Activated CD8-positive, alpha-beta memory T cell treated with anti-CD3 and anti-CD28 coated beads for 1 hour (primary cell): ENCODE measurements at places on chromosomes 3 and 15.

GRCh38 chr3:50539356-50540286, 27.9 kb downstream of the C3orf18 start:
- no peak for DNase-seq

GRCh38 chr3:106345353-106346027, 476.7 kb upstream of the CBLB start:
- no peak for DNase-seq

- DNase-seq = no peak
Observed at GRCh38 chr3:192042116-192042515, 581.2 kb downstream of the PYDC2 start.

DNA sequence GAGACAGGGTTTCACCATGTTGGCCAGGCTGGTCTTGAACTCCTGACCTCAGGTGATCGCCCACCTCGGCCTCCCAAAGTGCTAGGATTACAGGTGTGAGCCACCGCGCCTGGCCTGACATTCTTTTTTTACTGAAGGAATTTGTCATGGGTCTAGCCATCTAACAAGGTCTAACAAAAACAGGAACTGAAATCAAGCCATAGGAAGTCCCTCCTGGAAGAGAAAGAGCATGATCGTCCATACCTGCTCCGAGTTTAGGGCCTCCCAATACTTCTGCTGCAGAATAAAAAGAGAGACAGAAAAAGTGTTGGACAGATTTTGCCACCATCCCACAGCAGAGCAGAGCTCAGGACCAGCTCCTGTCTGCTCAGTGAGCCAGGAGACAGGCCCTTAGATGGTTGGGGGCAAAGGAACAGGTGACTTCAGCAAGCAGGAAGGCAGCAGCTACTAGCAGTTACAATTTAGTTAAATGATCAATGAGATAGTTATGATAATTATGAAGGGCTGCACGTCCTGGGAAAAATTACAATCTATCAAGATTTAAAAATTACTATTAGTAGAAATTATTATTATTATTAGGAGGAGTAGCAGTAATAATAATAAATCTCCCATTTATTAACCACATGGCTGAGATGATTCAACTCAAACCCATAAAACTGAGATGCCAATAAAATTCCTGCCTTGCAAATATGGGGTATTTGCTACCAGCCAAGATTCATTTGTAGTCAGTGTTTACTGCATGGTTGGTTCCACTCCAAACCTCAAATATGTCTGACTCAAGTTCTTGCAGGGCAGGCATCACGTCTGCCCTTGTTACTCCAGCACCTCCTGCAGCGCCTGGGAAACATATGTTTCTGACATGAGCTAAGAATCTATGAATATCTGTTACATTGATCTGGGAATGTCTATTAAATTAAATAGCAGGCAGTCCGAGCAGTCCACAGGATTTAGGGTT, 40.1 kb downstream of the TMEM44 start:
- DNase-seq = no peak

GRCh38 chr3:113454630-113455029, 13.3 kb upstream of the CFAP44 start:
- DNase-seq = no peak

- DNase-seq = no peak
Observed at GRCh38 chr3:118466795-118467330, 567.8 kb downstream of the IGSF11 start.

GRCh38 chr3:187336322-187336721, 31.9 kb upstream of the RTP4 start:
- no peak for DNase-seq

DNA sequence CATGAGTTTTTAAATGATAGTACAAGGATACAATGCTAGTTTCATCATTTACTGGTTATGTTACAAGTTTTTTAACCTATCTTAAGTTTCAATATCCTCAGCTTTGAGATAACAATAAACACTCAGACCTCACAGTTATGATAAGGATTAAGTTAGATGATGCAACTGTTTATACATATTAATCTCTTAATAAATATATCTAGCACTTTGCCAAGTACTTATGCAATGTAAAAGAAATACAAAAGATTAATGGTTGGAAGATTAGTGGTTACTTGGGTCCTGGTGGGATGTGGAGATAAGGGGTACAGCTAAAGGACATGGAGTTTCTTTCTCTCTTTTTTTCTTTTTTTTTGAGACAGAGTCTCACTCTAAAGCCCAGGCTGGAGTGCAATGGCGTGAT, 12.0 kb downstream of the SPPL2A start:
- DNase-seq = no peak

GRCh38 chr15:79307251-79307650, 3.7 kb upstream of the TMED3 start:
- DNase-seq = no peak

- DNase-seq = no peak
Observed at GRCh38 chr3:143124601-143125520, 5.3 kb downstream of the CHST2 start.

GRCh38 chr15:90211440-90212143, 10.5 kb downstream of the SEMA4B start:
- no peak for DNase-seq

- DNase-seq = peak; percentile 53
Observed at GRCh38 chr3:53046171-53047170, 598 bp upstream of the SFMBT1 start.

GRCh38 chr3:155872904-155873646, 2.6 kb downstream of the GMPS start:
- DNase-seq = no peak

DNA sequence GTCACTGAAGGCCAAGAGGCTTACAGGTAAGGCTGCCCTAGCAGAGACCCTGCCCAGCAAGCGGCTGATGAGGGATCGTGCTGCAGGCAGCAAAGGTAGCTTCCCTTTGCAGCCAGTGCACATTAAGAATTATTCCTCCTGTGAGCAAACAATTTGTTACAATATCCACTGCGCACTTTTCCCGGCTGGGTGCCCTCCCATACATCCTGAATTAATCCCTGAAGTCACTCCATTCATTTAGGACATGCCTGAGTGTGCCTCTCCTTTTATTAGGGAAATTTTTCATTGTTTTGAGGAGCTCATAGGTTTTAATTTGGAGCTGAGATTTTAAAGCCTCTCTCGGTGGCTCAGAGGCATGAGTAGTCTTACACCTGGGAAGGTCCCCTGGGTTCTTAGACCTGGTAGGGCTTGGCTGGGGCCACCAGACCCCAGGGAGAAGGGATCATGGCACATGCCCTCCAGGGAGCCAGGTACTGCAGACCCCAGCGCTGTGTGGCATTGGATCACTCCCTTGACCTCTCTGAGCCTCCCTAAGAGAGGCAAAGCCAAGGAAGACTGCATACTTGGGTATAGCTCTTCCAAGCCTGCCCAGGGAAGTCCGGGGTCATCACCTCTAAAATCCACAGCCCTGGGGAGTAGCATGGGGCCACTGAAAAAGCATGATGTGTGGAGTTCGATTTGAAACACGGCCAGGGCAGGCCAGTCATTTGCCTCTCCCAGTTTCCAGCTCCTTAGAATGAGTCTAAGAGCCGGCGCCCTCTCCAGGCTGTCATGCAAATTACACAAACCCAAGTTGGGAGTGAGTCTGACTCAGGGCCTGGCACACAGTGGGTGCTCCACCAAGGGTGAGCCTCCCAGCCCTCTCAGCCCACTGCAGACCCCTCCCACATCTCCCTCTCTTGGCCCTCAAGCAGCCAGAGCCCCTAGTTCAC, 151.9 kb upstream of the LINGO1 start:
- no peak for DNase-seq

DNA sequence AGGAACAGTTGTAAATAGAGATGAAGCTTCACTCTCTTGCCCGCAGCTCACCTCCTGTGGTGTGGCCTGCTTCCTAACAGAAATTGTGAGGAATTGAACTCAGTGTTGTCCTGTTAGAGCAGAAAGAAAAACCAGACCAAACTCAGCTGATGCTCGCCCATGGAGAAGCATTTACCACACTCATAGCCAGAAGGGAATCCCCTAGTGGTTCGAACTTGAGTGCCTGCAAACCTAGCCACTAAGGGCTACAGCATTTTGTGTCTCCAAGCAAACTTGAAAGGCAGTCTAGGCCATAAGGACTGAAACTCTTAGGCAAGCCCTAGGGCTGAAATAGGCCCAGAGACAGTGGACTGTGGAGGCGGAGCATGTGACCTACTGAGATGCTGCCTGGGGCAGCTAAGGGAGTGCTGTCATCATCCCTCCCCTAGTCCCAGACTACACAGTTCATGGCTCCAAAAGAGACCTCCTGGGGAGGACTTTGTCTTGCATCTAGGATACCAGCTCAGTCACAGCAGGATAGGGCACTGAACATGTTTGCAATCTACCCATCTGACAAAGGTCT, 44.5 kb upstream of the MCTP2 start:
- no peak for DNase-seq

GRCh38 chr15:38660738-38661137, 96.1 kb upstream of the RASGRP1 start:
- no peak for DNase-seq

DNA sequence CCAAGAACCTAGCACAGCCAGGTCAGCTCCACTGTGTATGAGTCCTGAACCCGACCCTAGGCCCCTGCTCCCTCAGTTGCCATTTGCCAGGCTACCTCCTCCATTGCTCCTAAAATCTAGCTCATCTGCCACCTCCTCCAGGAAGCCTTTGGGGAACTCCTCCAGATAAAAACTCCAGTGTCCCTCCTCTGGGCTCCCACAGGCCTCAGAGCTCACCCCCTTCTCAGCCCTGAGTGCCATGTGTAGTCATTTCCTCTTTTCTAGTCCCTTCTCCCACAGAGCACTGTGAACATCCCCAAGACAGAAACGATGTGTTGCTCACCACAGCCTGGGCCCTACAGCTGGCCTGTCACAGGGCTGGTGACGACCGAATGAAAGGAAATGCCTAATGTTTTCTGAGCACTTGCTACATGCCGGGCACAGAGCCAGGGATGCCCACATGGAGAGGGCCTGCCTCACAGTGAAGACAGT, 61.0 kb downstream of the IQSEC1 start:
- peak; percentile 19 for DNase-seq

DNA sequence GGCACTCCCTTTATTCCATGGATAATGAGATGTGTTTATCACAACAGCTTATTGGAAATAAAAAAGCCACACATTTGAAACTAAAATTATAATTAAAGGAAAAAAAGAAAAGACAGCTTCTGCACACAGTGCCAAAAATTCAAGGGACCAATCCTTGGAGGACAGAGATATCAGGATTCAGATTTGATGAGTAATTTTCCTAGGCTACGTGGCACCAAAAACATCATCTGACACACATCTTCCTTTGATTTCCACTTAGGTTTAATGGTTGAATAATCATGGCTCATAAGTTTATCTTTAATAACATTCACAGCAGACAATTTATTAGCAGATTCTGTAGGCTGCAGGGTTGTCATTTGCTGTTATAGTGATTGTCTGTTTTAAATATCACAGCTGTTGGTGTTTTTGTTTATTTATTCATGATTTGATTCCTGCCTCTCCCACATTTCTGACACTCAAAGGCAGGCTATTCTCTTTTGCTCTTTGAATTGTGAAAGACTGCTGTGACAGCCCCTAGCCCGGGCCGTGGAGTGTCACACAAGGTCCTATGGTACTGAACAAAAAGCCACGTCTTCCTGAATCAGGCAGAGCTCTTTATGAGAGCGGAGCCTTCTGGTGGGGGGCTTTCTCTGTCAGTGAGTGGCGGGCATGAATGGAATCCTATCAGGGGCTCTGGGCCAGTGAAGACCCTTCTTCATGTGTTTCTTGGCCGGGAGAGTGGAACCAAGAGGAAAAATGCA, 708.5 kb downstream of the SQOR start:
- DNase-seq = no peak

- no peak for DNase-seq
Observed at GRCh38 chr3:71497971-71498444, 85.5 kb downstream of the FOXP1 start.

DNA sequence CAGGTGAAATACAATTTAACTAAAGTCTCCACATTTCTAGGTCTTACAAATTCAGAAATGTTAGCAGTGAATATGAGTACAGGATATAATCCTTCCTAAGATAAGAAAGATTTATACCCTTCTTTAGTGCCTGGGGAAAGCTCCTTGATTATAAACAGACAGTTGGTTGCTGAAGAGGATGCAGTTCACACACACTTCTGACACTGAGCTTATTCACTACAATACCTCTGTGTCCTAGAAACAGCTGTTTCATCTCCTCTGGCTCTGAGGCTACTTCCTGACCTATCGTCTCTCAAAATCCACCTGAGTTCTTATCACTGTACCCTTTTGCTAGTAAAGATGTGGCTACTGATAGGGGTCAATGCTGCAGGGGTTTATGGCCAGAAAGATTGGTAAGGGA, 57.1 kb downstream of the TP63 start:
- DNase-seq = no peak

DNA sequence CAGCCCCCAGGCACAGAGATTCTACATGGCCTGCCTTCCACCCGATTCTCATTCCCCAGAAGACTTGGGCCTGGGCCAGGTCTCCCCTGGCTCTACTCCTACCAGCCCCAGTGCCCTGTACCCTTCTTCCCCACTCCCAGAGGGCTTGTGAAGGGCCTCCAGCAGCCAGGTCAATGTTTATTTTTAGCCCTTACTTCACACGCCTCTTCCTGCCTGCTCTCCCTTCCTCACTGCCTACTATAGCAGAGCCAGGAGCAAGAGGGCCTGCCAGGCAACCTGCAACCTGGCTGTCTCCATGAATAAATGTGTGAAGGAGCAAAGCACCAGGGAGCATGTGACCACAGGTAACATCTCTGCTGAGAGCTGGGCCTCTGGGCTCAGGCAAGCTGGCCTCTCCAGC, 26.4 kb upstream of the APEH start:
- DNase-seq = no peak

GRCh38 chr3:41417574-41417973, 218.3 kb downstream of the CTNNB1 start:
- no peak for DNase-seq

DNA sequence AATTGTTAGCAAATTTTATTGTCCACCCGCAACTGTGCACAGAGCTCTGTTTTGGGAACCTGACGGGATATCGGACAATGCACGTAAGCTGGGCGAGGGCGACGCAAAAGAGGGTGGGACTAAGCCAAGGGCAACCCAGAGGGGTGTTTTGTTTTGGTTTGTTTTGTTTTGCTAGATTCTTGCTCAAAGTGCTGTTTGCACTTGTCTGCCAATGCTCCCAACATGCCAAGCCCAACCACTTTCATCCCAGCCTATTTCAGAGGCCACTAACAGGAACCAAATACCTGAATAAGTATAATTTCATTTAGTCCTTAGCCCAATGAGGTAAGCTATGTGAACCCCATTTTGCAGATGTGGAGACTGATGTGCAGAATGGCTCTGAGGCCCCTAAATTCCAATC, 9.7 kb upstream of the CMTM7 start:
- DNase-seq = no peak

- no peak for DNase-seq
Observed at GRCh38 chr15:101210466-101210865, 41.4 kb downstream of the CHSY1 start.
